ENCODE measurements at places on chromosomes 5 and 9. TPM values are rescaled to one million over a fixed set of nuclear protein-coding genes. Genes with fewer than 3 reads are reported as not detected.

Gene PCDHB9
- 0.08 TPM for total RNA-seq

Gene KIF24
- 3.1 TPM for total RNA-seq

Gene TRUB2
- 49.8 TPM for total RNA-seq

Gene FOXD4L6
- total RNA-seq, result not detected

Gene IL13
- total RNA-seq, result not detected

Gene NAIP
- 0.31 TPM for total RNA-seq
